ENCODE measurements at places on chromosomes 13 and 19.

DNA sequence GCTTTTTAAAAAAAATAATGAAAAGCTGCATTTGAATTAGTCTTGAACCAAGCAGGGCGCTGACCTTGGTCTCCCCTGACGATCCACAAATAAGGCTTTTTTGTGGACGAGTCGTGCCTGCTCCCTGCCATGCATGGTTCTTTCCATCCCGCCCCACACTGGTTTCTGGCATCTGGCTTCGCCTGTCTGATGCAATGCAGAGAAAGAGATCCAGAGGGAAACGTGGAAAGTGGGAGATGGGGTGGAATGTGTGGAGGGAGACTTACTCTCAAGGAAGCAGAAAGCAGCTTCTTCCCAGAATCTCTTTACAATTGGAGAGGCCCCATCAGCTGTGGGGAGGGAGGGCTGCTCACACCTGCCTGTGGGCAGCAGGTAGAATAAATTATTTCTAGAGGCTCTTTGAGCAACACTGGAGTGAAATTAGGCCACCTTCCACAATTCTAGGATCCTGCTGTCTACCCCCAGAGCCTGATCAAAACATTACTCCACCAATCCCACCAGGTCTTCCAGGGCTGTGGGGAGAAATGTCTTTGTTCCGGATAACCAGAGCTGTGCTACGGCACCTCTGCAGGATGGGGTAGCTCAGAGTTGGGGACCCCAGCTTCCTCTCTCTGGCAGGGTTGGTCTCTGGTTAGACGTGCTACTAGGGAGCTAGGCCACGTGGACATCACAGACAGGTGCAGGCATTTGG is 183.5 kb downstream of the UQCRFS1 start:
- DNase-seq: no peak

- DNase-seq: no peak
Measured at GRCh38 chr13:90336507-90336906, 1011.0 kb upstream of the MIR17HG start.

- DNase-seq: no peak
Measured at GRCh38 chr13:112161521-112162301, 94.8 kb downstream of the SOX1 start.

GRCh38 chr13:106464076-106464475 is 71.4 kb downstream of the EFNB2 start:
- DNase-seq: no peak

DNA sequence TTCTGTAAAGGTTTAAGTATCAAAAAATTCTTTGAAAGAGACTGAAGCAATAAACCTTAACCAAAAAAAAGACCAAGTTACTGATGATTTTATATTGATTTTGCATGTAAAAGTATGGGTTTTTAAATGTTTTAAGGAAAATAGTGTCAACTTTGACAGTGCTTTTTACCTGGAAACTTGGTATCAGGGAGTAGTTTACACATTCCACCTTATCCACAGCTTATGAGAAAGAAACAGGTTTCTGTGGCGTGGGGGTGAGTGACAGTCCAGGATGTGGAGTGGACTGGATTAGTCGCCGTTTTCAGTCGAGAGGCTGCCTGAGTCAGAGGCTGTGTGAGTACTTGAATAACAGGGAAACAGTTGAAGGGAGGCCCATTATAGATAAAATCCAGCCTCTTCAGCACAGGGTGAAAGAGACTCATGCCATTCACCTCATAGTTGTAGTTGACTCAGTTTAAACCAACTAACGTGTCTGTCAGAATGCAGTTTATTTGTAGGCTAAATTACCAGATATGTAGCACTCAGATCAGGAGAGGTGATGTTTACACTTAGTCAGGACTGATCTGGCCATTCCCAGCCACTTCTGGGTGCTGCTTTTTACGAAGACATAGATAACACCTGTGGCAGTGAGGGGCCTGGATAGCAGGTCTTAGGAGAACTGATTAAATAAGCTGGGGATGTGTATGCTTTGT is 595 bp upstream of the GPR183 start:
- no peak for DNase-seq

- no peak for DNase-seq
Measured at GRCh38 chr13:100673376-100673712, 1.3 kb downstream of the TMTC4 start.

- DNase-seq: no peak
Measured at GRCh38 chr13:106859533-106859904, 291.6 kb upstream of the ARGLU1 start.

DNA sequence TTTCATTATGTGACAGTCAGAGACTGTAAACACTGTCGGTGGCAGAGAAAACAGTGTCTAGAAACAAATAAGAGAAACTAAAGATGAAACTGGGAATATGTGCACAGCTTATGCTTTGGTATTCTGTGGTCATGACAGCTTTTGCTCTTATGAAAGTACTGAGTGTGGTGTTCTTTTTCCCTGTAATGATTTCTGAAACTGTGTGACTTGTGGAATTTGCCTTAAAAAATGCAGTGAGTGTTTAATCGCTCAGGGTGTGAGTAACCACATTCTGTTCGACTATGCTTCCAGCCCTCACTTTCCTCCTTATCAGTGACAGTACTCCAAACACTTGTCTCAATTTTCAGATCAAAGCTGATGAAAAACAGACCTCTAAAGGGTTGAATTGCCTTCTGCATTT is 66.9 kb upstream of the DIAPH3 start:
- no peak for DNase-seq

All from stimulated activated effector memory CD8-positive, alpha-beta T cell treated with anti-CD3 and anti-CD28 coated beads, Interleukin-12 subunit alpha, Interleukin-12 subunit beta, amount 100 ng/mL, for 72 hours (primary cell).